Effector memory CD4-positive, alpha-beta T cell (primary cell): ENCODE measurements at places on chromosomes 2 and 18.

DNA sequence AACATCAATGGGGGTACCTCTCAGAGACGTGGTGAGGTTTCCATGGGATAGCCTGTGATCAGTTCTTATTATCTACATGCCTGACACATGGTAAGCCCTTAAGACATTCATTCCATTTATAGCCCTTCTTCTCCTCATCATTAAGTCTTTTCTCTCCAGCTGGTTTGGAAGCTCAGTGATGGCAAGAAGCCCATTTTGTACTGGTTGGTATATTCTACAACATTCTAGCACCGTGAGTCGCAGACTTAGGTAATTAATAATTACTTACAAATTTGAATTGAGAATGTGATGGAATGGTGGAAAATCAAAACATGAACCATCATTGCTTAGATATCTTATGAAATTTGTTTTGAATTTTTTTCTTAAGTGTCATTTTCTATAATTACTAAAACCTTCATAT is 472.6 kb downstream of the DLGAP1 start:
- DNase-seq, result no peak
- H3K4me3 ChIP-seq, result no peak overlapping the region
- no peaks in the 10 kb centered on the region for H3K36me3 ChIP-seq

- H3K36me3 ChIP-seq, result no peaks in the 10 kb centered on the region
- no peaks in the 10 kb centered on the region for H3K27me3 ChIP-seq
- H3K4me3 ChIP-seq, result no peak overlapping the region
- no peaks in the 10 kb centered on the region for H3K4me1 ChIP-seq
- no peak overlapping the region for H3K27ac ChIP-seq
- DNase-seq, result no peak
Measured at GRCh38 chr2:33777786-33778185, 178.7 kb upstream of the FAM98A start.

GRCh38 chr18:32380559-32380958 is 90.1 kb downstream of the GAREM1 start:
- no peaks in the 10 kb centered on the region for H3K4me1 ChIP-seq
- H3K27me3 ChIP-seq, result no peaks in the 10 kb centered on the region
- H3K4me3 ChIP-seq, result no peak overlapping the region
- no peak for DNase-seq
- H3K36me3 ChIP-seq, result no peaks in the 10 kb centered on the region

- DNase-seq, result no peak
- H3K36me3 ChIP-seq, result no peaks in the 10 kb centered on the region
- H3K27ac ChIP-seq, result no peak overlapping the region
- H3K4me1 ChIP-seq, result no peaks in the 10 kb centered on the region
Measured at GRCh38 chr2:241017228-241017940, 19.0 kb downstream of the SNED1 start.

- H3K4me1 ChIP-seq, result no peaks in the 10 kb centered on the region
- no peak for DNase-seq
- no peaks in the 10 kb centered on the region for H3K27me3 ChIP-seq
- no peak overlapping the region for H3K27ac ChIP-seq
Measured at GRCh38 chr2:102046135-102046986, 54.6 kb downstream of the IL1R2 start.

DNA sequence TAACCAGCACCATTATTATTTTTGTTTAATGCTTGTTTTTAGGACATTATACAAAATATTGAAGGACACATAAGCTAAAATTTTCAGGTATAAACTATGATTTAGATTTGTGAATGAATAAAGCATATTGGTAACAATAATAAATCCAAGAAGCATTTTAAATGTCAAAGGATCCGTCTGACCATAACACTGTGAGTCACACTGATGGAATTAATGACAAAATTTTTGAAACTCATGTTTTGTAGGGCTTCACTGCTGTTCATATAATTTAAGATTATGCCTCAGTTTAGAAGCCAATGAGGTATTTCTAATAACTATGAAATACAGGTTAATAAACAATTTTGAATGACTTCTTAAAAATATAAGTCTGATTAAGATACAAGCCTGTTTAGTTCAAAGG is 124.6 kb downstream of the TMEFF2 start:
- no peak overlapping the region for H3K27ac ChIP-seq
- no peaks in the 10 kb centered on the region for H3K4me1 ChIP-seq

DNA sequence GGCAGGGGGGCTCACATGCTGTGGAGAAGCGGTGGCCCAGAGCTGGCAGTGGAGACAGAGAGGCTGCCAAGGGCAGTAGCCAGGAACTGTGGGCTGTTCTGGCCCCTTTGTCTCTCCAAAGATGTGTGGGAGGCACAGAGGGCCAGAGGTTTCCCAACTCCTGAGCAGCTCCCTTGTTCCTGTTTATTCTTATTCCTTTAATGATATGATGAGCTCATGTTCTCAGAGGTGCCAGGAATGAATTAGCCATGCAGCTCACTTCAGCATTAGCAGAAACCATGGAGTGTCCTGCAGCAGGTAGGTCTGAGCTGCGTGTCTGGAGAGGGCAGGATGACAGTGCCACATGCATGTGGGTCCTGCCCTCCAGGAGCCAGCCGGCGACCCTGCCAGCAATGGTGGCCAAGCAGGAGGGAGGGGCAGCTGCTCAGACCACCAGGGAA is 77.9 kb upstream of the FZD7 start:
- H3K4me3 ChIP-seq, result no peak overlapping the region
- H3K4me1 ChIP-seq, result no peaks in the 10 kb centered on the region
- no peaks in the 10 kb centered on the region for H3K36me3 ChIP-seq

- H3K36me3 ChIP-seq, result no peaks in the 10 kb centered on the region
- no peaks in the 10 kb centered on the region for H3K4me1 ChIP-seq
- H3K27me3 ChIP-seq, result no peaks in the 10 kb centered on the region
- no peak overlapping the region for H3K4me3 ChIP-seq
Measured at GRCh38 chr2:145688156-145688555, 1168.2 kb upstream of the ZEB2 start.

DNA sequence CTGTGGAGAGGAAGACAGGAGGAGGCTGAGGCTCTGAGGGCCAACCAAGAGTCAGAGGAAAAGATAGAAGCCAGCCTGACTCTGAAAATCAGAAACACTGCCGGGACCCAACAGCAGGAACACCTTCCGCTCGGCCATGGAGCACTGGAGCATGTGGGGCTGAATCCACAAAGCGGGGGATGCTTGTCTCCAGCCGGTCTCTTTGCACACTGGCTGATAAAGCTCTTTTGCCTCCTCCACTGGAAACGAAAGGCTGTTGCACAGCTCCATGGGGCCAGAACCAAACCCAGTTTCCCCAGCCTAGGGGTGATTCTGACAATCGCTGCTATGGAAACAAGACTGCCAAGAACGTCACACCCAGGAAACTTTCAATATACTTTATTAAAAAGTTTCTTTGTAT is 90.3 kb downstream of the COL6A3 start:
- no peaks in the 10 kb centered on the region for H3K36me3 ChIP-seq
- H3K27ac ChIP-seq, result no peak overlapping the region
- H3K4me1 ChIP-seq, result no peaks in the 10 kb centered on the region

- H3K4me3 ChIP-seq, result no peak overlapping the region
- DNase-seq, result no peak
- peaks cover 16% of the 10 kb centered on the region for H3K4me1 ChIP-seq
- H3K27me3 ChIP-seq, result no peaks in the 10 kb centered on the region
Measured at GRCh38 chr2:64668542-64668941, 14.8 kb upstream of the SERTAD2 start.

- DNase-seq, result no peak
- no peak overlapping the region for H3K4me3 ChIP-seq
- no peaks in the 10 kb centered on the region for H3K27me3 ChIP-seq
- no peak overlapping the region for H3K27ac ChIP-seq
- H3K4me1 ChIP-seq, result no peaks in the 10 kb centered on the region
Measured at GRCh38 chr18:55166260-55166598, 207.0 kb upstream of the CCDC68 start.

DNA sequence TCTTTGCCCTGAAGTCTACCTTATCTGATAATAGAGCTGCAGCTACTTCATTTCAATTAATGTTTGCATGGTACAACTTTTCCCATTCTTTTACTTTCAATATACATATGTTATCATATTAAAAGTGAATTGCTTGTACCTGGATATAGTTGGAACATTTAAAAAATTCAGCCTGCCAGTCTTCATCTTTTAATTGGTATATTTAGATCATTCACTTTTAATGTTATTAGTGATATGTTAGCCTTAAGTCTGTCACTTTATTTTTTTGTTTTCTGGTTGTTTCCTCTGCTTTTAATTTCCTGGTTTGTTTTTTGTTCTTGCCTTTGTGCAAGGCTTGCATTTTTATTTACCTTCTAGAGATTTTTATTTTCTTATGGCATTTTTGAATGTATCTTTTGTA is 158.2 kb downstream of the GALNT1 start:
- no peak for DNase-seq
- no peaks in the 10 kb centered on the region for H3K36me3 ChIP-seq
- H3K4me1 ChIP-seq, result no peaks in the 10 kb centered on the region
- H3K27me3 ChIP-seq, result no peaks in the 10 kb centered on the region
- no peak overlapping the region for H3K4me3 ChIP-seq

GRCh38 chr2:135174049-135174809 is 122.1 kb downstream of the RAB3GAP1 start:
- DNase-seq, result no peak
- H3K4me1 ChIP-seq, result no peaks in the 10 kb centered on the region
- no peak overlapping the region for H3K4me3 ChIP-seq
- H3K36me3 ChIP-seq, result peaks cover 28% of the 10 kb centered on the region
- H3K27me3 ChIP-seq, result no peaks in the 10 kb centered on the region
- no peak overlapping the region for H3K27ac ChIP-seq

DNA sequence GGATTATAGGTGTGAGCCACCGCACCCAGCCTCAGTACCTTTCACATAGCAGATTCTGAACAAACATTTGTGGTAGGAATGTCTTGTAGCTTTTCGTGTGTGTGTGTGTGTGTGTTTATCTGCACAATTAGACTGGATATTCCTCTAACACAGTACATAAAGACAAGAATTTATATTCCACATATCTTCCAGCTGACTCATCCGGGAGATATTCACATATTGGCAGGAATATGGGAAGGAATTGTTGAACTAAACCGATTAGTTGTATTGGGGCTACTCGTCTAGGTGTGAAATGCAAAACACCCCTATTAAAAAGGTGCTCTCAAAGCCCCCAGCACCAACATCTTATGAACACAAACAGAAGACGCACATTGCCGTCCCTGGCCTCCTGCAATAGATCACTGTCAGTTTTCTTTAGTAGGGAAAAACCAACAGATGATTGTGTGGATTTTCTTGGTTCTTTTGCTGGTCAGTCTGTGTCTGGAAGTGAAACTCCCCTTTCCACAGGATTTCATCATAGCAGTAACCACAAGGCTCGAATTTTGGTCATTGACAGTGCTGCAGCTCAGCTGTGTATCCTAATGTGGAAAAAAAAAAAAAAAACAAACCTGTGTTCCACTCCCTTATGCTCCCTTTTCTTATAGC is 208.5 kb upstream of the ACVR2A start:
- no peak for DNase-seq
- no peak overlapping the region for H3K4me3 ChIP-seq
- H3K27ac ChIP-seq, result no peak overlapping the region
- H3K4me1 ChIP-seq, result no peaks in the 10 kb centered on the region
- no peaks in the 10 kb centered on the region for H3K36me3 ChIP-seq

GRCh38 chr2:33441235-33441810 is 35.1 kb upstream of the RASGRP3 start:
- no peaks in the 10 kb centered on the region for H3K36me3 ChIP-seq
- H3K27me3 ChIP-seq, result no peaks in the 10 kb centered on the region
- H3K4me1 ChIP-seq, result no peaks in the 10 kb centered on the region
- DNase-seq, result no peak
- H3K4me3 ChIP-seq, result no peak overlapping the region
- no peak overlapping the region for H3K27ac ChIP-seq

DNA sequence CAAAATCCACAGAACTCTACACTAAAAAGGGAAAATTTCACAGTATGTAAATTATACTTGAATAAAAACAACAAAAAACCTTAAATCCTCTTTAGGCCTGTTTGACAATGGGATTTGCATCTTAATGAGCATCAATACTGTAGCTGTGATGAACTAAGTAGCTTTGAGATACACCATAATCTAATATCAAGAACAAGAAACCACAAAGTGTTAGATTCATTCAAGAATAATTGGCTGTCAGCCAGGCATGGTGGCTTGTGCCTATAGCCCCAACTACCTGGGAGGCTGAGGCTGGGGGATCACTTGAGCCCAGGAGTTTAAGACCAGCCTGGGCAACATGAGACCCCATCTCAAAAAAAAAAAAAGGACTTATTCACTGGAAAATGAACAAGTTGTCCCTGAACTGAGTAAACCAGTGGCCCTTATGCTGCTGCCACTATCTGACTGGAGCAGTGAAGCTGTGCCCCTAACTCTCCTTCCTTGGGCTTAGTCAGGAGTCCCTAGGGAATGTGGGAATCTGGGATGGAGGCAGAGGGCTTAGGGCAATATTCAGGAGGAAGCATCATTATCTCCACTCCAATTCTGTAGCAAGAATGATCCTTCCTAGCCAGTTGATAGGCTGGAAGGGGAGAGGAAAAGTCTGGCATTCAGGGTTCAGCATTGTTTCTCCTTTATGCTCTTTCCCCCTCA is 88.5 kb downstream of the PRKCE start:
- H3K27me3 ChIP-seq, result no peaks in the 10 kb centered on the region
- H3K27ac ChIP-seq, result no peak overlapping the region
- no peaks in the 10 kb centered on the region for H3K4me1 ChIP-seq
- no peak for DNase-seq
- no peak overlapping the region for H3K4me3 ChIP-seq
- H3K36me3 ChIP-seq, result no peaks in the 10 kb centered on the region

DNA sequence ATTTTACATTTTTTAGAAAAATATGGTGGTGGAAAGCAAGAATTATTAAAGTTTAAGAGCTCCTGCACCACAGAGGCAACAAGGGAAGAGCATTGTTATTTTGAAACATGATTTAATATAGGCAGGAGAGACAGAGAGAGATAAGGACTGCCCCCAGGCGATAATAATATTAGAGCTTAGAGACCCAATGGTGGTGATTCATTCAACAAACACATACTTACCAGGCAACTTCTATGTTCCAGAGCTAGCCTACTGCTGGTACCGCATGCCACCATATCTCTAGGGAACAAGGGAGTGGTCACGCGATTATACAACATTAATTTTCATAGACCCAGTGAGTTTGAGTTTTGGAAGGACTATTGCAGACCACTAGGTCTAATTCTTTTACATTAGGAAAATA is 327.8 kb upstream of the SOX11 start:
- DNase-seq, result no peak
- H3K36me3 ChIP-seq, result no peaks in the 10 kb centered on the region
- no peak overlapping the region for H3K4me3 ChIP-seq
- no peaks in the 10 kb centered on the region for H3K27me3 ChIP-seq

GRCh38 chr18:7273301-7273921 is 42.5 kb downstream of the LRRC30 start:
- no peaks in the 10 kb centered on the region for H3K36me3 ChIP-seq
- no peaks in the 10 kb centered on the region for H3K4me1 ChIP-seq
- DNase-seq, result no peak

- DNase-seq, result no peak
- peaks cover 4% of the 10 kb centered on the region for H3K27me3 ChIP-seq
- no peak overlapping the region for H3K4me3 ChIP-seq
- no peak overlapping the region for H3K27ac ChIP-seq
Measured at GRCh38 chr18:63550068-63550467, 7.9 kb downstream of the SERPINB12 start.

- H3K27me3 ChIP-seq, result no peaks in the 10 kb centered on the region
- no peak for DNase-seq
- no peak overlapping the region for H3K27ac ChIP-seq
Measured at GRCh38 chr2:112547333-112547732, 5.1 kb downstream of the POLR1B start.

GRCh38 chr2:2112416-2113105 is 218.5 kb downstream of the MYT1L start:
- H3K27me3 ChIP-seq, result no peaks in the 10 kb centered on the region
- no peaks in the 10 kb centered on the region for H3K4me1 ChIP-seq
- no peaks in the 10 kb centered on the region for H3K36me3 ChIP-seq
